ENCODE measurements at places on chromosomes 5 and 9.

GRCh38 chr5:105877592-105877991 is 1793.1 kb downstream of the EFNA5 start:
- no peak for DNase-seq

GRCh38 chr5:128436749-128437188 is 101.3 kb downstream of the FBN2 start:
- no peak for DNase-seq

DNA sequence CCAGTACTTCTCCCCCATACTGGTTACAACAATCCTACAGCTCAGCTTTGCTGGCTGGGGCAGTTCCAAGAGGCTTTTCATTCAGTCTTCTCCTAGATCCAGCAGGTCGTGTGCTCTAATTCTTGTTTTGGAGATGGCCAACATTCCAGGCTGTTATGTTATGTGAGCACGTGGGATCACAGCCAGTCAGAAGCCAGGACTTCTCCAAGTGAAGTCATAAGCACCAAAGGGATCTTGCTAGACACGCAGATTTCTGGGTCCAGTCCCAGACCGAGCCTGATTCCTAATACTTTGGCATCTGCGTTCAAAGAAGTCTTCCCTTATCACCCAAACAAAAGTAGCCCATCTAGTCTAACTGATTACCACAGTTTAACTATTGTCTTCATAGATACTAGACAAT is 1.4 kb upstream of the LARP1 start:
- peak; percentile 59 for DNase-seq

GRCh38 chr9:93252116-93252780 is 68.3 kb downstream of the WNK2 start:
- DNase-seq: no peak

DNA sequence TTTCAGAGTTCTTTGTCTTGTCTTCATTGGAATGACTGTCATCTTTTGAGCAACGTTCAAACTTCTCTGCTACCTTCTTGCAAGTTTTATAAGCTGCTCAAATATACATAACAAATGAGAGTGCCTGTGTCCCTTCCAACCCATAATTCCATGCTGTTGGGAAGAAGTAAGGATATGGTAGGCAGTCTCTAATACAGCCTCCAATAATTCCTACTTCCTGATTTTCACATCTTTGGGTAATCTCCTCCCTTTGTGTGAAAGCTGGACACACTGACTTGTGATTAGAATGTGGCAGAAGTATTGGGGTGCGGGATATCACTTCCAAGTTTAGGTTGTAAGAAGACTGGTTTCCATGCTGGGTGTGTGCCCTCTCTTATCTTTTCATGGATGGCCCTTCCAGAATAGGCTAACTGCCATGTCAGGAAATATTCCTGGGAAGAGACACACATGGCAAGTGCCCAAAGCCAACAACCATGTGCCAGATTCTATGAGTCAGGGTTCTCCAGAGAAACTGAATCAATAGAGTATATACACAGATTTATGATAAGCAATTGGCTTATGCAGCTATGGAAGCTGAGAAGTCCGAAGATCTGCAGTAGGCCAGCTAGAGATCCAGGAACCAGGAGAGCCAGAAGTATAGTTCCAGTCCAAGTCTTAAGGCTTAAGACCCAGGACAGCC is 531.3 kb downstream of the NTRK2 start:
- DNase-seq: peak; percentile 97

DNA sequence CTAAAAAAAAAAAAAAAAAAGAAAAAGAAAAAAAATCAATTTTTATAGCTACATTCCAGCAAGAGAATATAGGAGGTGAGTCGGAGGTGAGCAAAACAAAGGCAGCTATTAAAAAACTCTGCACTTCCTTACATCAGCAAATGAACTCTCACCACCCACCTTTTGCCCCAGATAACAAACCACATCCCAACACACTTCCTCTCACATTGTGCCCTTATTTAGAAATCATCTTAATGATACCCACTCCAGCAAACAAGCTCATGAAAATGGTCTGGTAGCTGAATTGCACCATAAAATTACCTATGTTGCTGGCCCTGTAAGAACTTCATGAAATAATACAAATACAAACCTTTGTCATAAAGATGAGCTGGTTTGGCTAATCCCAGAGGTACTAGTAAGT is 82.9 kb downstream of the CEMIP2 start:
- no peak for DNase-seq

DNA sequence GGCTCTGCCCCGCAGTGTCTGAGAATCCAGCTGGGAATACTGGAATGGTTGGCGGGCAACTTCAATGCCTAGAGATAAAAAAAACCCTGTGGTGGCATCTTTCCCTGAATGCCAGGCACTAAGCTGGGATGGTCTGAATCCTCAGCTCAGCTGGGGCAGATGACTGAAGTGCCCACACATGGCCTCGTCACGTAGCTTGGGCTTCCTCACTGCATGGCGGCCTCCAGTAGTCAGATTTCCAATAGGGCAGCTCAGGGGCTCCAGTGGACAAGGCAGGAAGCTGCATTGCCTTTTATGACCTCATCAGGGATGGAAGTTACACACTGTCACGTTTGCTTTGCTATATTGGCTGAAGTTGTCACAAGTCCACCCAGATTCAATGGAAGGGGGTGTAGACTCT is 24.3 kb upstream of the FUBP3 start:
- DNase-seq: no peak

GRCh38 chr5:149493316-149493715 is 57.9 kb downstream of the CSNK1A1 start:
- DNase-seq: peak; percentile 84

- no peak for DNase-seq
Observed at GRCh38 chr9:69382135-69382534, 57.1 kb downstream of the ENTREP1 start.

GRCh38 chr5:149561848-149562247 is 10.6 kb upstream of the CSNK1A1 start:
- DNase-seq: no peak

- DNase-seq: no peak
Observed at GRCh38 chr5:135709208-135709575, 125.3 kb upstream of the SLC25A48 start.

DNA sequence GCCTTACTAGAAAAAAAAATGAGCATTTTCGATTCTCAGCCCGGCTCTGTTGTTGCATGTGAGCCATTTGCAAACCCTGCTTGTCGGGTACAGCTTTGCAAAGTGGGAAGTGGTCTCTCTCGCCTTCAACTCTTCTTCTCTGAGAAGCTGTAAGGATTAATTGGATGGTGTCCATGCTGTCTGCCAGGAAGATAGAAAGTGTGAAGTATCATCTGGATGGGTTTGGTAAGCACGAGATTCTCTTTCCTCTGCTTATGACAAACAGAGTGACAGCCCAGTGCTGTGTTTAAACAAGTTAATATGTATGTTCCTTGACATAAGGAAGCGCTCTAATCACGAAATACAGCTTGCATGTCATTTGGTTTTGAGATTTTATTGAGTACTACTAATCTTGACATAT is 109.1 kb upstream of the SPATA31D4 start:
- DNase-seq: peak; percentile 35

DNA sequence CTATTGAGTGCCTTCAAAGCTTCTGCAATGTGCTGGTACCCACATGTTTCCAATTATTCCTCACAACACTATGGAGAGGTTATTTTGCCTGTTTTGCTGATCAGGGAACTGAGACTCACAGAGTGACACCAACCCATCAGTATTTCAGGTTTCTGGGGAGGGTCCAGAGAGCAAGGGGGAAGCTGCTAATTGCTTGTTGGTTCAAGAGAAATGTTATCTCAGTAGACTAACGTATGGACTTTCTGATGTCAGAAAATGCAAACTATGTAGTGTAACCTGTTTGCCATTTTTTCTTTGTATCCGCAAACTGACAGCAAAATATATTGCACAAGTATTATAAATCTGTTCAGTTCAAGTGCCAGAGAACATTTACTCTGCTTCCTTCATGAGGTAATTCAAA is 108.3 kb upstream of the MSX2 start:
- DNase-seq: no peak

- DNase-seq: no peak
Observed at GRCh38 chr9:10512144-10512543, 100.7 kb downstream of the PTPRD start.

- DNase-seq: no peak
Observed at GRCh38 chr9:99351647-99352046, 129.6 kb downstream of the SEC61B start.

DNA sequence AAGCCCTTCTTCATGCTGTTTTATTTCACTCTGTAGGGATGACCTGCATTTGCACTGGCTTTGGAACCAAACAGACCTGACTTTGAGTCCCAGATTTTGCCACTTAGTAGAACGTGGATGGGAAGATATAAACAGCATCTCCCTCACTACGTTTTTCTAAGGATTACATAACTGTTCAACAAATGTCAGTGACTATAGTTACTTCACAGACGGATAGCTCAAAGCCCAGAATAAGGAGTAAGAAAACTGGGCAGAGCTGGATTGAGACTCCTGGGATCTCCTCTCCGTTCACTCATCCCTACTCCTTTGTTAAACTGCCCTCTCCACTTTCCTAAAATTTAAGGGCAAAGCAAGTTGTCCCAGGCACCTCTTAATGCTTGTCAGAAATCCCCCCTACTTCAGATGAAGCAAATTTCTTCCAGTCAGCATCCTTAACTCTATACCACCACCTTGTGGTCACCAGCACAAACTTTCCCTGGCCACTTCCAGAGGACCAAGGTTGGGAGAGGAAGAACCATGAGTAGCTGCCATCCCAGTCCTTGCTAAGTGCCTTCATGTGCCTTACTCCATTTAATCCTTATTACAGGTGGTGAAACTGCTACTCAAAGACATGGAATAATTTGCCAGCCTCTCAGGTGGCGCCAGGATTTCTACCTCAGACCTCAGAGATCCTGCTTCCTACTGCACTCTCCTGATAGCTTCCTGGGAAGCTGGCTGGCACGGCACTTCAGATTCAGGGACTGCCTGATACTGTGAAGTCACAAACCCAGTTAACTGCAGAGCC is 38.4 kb downstream of the EGR1 start:
- DNase-seq: peak; percentile 21

DNA sequence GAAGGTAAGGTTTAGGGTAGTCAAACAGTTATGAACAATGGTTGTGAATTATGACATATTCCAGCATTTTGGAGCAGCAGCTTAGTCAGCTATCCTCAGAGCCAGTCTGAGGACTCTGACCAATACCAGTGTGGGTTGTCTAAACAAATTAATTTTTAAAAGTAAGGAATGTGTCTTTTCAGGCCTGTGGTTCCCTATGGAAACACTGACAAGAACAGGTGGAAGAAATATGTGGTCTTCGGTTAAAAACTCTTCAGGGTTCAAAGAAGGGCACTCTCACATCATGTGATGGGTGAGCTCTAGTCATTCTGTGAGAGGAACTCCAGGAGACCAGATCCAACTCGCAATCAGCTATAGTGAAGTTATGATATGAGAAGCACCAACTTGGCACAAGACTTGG is 33.5 kb upstream of the ALDOB start:
- no peak for DNase-seq

DNA sequence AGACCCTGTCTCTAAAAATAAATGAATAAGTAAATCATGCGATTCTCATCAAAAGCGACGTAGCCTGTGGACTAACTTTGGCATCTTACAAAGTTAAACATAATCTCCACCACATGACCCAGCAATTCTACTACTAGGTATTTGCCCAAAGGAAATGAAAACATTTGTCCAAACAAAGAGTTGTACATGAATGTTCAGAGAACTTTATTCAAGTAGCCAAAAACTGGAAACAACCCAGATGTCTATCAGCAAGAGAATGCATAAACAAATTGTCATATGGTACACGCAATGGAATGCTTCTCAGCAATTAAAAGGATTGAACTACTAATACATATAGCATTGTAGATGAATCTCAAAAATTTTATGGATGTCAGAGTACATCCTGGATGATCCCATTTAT is 82.6 kb downstream of the ADRB2 start:
- peak; percentile 93 for DNase-seq

GRCh38 chr5:122183098-122183787 is 53.9 kb downstream of the ZNF474 start:
- no peak for DNase-seq

- no peak for DNase-seq
Observed at GRCh38 chr9:85004818-85005413, 335.4 kb downstream of the NTRK2 start.

- DNase-seq: no peak
Observed at GRCh38 chr5:32534041-32534440, 51.3 kb upstream of the SUB1 start.

All from LNCaP clone FGC (cell line).